ENCODE measurements at places on chromosomes 16 and 17. TPM values are rescaled to one million over a fixed set of nuclear protein-coding genes. Genes with fewer than 3 reads are reported as not detected.

- no peak for DNase-seq
Observed at GRCh38 chr16:10828851-10829366, 10.3 kb upstream of the TVP23A start.

Gene KCNH4
- 0.20 TPM for total RNA-seq

Gene KRT33A
- total RNA-seq: not detected

Gene LYRM1
- 15.3 TPM for total RNA-seq

DNA sequence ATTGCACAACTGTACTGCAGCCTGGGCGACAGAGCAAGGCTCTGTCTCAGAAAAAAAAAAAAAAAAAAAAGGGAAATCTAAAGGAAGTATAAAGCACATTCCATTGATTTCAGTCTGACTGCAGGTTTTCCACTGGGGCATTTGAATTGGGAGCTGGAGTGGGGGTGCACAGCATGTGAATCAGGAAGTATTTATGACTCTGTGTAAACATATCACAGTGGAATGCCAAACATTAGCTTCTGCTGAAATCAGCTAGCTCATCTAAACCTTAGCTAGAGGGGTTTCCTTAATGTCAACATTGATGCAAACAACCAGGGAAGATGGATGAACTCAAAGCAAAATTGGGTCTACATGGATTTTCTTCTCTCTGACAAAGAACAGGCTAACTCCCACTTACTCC lies 641.0 kb upstream of the EEF2KMT start:
- no peak for DNase-seq

GRCh38 chr16:15601212-15601879 lies 41.6 kb downstream of the MARF1 start:
- no peak for DNase-seq

DNA sequence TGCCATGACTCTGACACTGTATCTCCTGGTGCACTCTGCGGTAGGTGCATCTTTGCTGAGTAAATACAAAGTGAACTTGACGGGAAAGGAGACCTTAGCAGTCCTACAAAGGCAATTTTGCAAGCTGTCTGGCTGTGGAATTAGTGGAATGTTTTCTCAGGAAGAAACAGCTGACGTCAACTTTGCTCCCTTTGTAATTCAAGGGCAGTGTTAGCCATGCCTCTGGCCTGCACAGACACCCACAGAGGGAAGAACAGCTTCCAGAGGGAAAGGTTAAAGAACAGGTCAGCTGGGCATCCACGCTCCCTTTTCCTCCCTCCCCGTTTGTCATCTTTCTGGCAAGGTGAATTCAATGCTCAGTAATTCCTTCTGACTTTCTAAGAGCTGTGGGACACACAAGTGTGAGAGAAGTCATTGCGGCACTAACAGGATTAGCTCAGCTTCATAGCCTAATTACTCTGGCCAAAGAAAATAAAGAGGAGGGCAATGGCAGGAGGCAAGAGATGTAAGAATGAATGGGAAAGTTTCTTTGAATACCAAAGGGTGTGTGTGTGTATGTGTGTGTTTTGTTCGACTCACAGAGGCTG lies 476.9 kb upstream of the GOT2 start:
- DNase-seq: no peak

Gene NPIPB2
- 43.3 TPM for total RNA-seq

- DNase-seq: no peak
Observed at GRCh38 chr16:9012848-9013507, 49.3 kb upstream of the USP7 start.

GRCh38 chr16:57501492-57501891 lies 15.2 kb upstream of the DOK4 start:
- no peak for DNase-seq

DNA sequence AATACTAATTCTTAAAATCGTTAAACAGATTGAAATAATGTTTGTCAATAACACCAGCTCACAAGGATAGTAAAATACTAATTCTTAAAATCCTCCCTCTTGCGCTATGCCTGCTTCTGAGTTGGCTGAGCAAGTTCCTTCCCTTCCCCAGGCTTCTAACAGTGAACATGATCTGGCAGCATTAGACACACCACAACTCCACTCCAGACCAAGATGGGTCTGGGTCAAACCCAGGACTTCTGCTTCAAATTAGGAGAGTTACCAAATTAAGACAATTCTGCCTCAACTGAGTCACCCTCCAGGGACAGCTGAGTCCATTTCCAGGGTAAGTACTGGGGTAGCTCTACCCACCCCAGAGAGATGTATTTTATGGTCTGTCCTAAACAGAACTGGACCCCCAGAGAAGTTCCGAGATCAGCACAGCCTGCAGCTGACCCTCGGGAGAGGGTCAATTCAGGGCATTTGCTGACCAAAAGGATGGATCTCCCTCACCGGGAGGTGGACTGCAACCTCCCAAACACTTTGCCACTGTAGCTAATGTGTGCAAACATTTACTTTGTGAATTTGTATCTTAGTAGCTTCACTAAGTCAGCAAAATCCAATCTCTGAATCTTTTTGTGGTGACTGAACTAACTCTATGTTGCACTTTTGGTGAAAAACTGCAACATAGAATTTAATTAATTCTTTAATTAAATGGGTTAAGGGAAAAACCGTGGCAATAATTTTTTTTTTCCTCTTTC lies 48.8 kb downstream of the ADCY9 start:
- no peak for DNase-seq

Gene AANAT
- 0.50 TPM for total RNA-seq

GRCh38 chr17:74606050-74606449 lies 14.0 kb upstream of the CD300LD start:
- DNase-seq: no peak

Gene CA7
- total RNA-seq: not detected

- peak; percentile 17 for DNase-seq
Observed at GRCh38 chr17:42979511-42980273, at the start of gene PTGES3L. Gene PTGES3L (minus strand): TSS chr17:42980080. CDS start chr17:42980053, 27 bp downstream.

Gene NME3
- 40.6 TPM for total RNA-seq

DNA sequence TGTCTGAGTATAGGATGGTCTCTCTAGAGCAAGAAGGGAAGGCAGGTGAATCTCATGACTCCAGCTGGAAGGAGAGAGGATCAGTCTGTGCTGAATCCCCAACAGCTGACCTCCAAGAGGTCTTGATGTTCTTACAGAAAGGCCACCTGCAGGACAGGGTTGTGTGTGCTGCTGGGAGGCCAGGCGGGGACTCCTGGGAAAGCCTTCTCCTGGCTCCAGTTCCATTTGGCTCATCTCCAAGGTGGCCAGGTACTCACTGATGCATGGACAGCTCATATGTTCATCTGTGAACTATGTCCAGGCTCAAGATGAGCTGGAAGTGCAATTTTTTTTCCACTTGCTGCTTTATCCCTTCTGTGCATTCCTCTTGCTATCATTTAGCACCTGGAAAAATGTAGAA lies 730.2 kb upstream of the RBFOX1 start:
- no peak for DNase-seq

Gene MT1B
- not detected for total RNA-seq

- DNase-seq: no peak
Observed at GRCh38 chr16:55834049-55834448, 1.2 kb upstream of the CES1 start.

Data from natural killer cell (primary cell).